ENCODE measurements at places on chromosomes 3 and 15.

DNA sequence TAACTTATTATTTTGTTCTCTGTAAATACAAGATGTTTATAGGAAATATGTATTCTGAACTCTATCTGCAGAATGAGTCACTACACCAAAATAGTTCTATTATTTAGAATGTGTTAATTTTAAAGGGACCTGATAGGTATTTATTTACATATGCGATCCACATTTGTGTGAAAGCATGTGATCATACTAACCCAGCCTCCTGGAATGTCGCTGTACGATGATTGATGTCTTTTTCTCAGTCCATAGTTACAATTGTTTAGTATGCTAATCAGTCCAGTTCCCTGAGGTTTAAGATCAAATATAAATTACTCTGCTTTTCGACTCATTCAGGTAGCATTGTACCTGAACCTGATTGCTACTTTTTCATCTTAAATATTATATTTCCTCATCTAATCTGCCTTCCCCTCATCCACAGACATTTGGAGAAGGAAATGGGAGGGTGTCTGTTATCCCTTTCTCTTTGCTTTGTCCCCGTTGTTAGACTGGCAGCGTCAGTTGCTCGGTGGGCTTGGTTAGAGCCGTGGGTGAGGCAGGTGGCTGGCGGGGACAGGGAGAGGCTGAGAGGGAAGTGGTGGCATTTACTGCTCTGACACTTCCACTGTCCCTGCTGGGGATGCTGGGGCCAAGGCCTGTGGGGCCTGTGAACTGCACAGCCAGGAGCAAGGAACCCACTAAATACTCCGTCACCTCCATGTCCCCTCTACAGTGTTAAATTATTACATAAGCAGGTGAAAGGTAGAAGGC is 27.8 kb upstream of the NR2E3 start:
- DNase-seq: no peak

- peak; percentile 9 for DNase-seq
Observed at GRCh38 chr3:108178676-108179075, 43.5 kb downstream of the IFT57 start.

GRCh38 chr3:46979958-46980497 is 562 bp downstream of the NBEAL2 start:
- no peak for DNase-seq

DNA sequence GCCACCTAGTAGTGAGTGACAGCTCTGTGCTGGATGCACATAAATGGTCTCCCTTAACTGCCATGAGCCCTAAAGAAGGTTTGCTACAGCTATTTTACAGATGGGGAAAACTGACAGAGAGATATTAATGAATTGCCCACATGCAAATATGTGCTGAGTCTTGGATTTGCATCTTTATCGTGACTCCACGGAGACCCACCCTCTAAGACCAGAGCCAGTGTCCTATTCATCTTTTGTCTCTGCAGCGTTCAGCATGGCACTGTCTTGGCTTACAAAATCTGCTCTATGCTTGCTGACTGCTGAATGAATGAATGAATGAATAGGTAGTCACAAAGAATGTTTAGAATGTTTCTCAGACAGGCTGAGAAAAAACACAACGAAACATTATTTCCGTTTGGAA is 48.3 kb downstream of the BTD start:
- DNase-seq: no peak

DNA sequence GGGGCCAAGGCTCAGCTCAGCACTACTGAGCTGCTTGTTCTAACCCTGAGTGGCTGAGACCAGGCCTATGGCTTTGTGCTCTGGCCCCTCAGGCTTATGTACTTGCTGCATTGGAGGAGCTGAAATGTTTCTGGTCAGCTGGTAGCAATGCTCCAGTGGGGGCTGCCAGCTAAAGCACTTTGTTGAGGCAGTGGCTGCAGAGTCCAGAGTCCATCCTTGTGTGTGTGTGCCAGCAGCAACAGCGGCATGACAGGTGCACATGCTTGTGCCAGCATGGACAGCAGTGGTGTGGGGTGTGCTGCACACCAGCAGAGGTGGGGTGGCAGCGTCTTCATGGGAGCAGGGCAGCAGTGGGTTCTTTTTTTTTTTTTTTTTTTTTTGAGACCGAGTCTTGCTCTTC is 169.1 kb downstream of the VPS8 start:
- DNase-seq: no peak

DNA sequence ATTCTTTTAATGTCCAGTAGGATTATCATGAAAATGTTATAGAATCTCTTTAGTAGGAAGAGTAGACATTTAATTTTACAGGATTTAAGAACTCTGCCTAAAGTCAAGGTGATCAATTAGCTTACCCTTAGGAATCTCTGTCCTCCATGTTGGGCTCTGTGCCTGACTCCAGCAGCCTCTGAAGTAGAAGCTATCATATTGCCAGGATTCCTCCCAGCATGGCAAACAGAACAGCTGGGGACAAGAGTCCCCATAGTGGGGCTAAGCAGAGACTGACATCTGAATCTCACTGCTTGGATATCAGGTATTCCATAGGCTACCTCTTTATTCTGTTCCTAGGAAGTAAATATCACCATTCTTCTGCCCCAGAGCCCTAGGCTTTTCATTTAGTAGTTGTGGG is 1.5 kb downstream of the SLC15A2 start:
- DNase-seq: no peak

GRCh38 chr3:37141676-37142075 is 32.7 kb downstream of the LRRFIP2 start:
- DNase-seq: no peak

GRCh38 chr3:113205481-113205880 is 5.9 kb upstream of the BOC start:
- no peak for DNase-seq

GRCh38 chr3:71973274-71974030 is 188.5 kb upstream of the PROK2 start:
- DNase-seq: no peak

GRCh38 chr3:156389449-156389950 is 165.4 kb downstream of the SSR3 start:
- DNase-seq: no peak

GRCh38 chr3:170815340-170815739 is 54.7 kb downstream of the RPL22L1 start:
- no peak for DNase-seq

DNA sequence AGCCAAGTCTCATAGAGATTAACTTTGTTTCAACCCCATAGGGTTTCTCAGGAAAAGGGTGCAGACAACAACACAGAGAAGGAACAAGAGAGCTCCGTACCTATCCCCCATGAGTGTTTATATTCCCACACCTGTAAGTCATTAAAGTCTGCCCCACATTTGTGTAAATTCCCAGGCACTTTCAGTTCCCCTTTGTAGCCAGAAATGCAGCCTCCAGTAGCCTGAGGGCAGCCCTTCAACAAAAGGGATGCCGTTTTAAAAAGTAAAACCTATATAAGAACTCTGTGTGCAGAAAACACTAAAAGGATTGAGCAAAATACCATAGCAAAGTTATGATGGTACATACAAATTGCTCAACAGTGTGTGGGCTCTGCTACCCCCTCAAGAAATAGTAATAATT is 59.7 kb upstream of the TMEM108 start:
- no peak for DNase-seq

DNA sequence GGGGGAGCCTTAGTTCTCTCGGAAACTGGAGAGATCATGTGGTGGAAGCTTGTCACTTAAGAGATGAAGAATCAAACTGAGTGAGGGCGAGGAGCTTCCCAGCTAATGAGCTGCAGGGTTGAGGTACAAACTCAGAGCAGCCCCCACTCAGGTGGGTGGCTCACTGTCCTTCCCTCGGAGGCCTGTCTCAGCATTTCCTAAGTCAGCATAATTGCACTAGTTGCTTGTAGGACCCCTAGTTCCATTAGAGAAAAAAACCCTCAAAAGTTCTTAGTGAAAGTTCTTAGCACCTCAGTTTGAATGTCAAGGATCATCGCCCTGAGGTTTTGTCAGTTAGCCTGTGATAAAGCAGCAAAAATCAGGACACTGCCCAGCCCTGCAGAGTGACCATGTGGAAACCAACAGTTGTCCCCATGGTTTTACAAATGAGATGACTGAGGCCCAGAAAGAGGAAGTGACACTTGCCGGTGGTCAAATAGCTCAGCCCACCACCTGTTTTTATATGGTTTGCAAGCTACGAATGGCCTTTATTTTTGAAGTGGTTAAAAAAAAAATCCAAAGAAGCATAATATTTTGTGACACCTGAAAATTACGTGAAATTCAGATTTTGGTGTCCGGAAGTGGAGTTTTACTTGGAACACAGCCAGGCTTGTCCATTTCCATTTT is 11.9 kb downstream of the SMAD6 start:
- DNase-seq: no peak

DNA sequence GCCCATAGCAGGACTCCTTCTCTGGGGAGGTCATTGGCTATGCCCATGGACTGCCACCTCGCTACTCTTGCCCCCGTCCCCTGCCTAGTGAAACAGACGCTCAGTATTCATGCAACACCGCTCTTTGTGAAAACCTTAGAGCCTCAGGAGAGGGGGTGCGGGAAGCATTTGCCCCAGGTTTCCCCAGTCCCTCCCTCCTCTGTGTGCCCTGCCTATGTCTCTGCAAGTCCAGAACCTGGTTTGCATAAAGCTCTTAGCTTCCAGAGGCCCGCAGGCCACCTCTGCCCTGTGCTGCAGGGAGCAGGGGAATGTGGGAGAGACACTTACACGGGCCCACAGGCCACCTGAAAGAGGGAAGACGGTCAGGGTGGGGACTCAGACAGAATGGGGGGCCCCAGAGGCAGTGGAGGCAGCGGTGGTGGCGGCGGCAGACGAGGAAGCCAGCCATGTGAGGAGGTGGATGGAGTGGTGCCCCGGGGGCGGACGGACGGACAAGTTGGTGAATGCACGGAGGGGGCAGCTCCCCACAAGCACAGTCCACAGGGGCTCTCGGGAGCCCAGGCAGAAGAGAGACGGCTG is 33.8 kb upstream of the CTSH start:
- DNase-seq: no peak

DNA sequence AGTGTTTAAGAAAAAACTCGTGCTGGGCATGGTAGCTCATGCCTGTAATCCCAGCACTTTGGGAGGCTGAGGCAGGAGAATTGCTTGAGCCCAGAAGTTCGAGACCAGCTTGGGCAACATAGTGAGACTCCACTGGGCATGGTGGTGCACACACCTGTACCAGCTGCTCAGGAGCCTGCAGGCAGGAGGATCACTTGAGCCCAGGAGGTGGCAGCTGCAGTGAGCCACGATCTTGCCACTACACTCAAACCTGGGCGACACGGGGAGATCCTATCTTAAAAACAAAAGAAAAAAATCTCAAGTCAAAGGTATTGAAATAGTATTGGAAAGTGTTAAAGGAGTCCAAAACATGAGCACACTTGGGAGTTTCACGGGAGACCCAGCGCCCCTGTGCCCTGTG is 14.0 kb downstream of the KLF13 start:
- no peak for DNase-seq

Data from GM03348 (cell line).